Mesenchymal stem cell (in vitro differentiated cells and primary cell): ENCODE measurements at places on chromosomes 6 and 20.

- no peak for DNase-seq
Observed at GRCh38 chr6:13677878-13678254, 33.8 kb downstream of the RANBP9 start.

GRCh38 chr6:30766461-30767157, 22.3 kb upstream of the IER3 start:
- DNase-seq: no peak

DNA sequence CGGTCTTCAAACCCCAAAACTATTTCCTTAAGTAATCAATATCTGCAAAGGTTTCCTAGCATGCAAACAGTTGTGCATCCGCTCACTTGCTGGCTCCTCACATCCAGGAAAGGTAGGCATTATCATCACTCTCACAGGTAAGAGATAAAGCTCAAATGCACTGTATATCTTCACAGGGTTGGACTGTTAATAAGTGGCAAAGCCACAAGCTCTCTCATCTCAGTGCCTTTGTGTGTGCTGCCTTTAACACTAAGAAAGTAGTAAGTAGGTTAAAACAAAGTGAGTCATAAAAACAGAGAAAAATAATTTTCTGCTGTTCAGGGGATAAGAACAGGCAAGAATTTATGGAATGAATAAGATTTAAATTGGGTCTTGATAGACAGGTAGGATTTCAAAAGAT, 21.3 kb downstream of the MAN1A1 start:
- no peak for DNase-seq

GRCh38 chr20:50251992-50252511, 61.4 kb downstream of the CEBPB start:
- DNase-seq: no peak

- peak; percentile 19 for DNase-seq
Observed at GRCh38 chr6:136052031-136052430, 198.1 kb downstream of the MTFR2 start.

- DNase-seq: peak; percentile 19
Observed at GRCh38 chr6:135568379-135568778, 70.8 kb upstream of the AHI1 start.

DNA sequence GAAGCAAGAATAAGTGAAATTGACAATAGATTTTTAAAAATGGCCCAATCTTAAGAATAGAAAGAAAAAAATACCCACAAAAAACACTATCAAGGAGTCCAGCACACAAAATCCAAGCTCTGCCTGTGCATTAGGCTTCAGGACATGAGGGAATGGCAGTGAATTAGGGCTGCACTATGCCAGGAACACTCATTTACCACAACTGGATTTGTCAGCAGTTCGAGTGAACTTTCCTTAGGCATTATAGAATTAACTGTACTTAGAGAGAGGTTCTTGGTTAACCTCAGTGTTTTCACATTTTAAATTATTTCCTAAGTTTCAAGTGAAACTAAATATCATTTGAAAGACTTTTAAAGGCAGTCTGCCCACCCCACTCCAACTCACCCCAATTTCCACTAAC, 34.8 kb downstream of the SLC22A3 start:
- DNase-seq: no peak

- no peak for DNase-seq
Observed at GRCh38 chr20:5797843-5798462, 47.8 kb downstream of the SHLD1 start.

DNA sequence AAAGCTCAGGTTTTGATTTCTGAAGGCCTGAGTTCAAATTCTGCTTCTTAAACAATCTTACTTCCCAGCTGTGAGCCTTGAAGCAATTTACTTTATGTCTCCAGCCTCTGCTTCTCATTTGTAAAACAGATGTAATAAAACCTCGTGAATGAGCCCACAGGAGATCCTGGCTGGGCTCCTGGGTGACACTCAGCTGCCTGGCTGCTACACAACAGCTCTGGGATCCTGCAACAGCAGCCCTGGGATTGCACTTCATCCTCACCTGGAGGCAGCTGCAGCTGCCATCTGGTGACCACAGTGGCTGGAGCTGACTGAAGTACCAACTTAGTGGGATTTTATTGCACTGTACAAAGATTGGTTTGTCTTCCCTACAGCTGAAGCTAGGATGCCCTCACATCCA, 98.6 kb downstream of the NDUFAF5 start:
- no peak for DNase-seq

- DNase-seq: no peak
Observed at GRCh38 chr6:100412872-100413271, 51.8 kb downstream of the SIM1 start.

DNA sequence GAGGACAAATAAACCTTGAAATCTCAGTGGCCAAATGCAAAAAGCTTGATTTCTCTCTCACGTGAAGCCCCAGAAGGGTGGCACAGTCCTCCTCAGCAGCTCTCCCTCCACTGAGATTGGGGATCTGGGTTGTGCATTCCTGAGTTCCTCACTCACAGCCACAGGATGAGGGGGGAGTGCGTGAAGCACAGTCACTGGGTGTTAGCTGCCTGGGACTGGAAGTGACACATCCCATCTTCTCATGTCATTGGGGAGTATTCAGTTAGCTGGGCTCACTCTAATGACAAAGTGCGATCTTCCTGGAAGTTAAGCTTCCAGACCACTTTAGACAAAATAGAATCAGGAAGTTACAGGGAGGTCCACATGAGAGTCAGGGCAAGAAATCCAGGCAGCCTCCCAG, 192.2 kb upstream of the LRFN2 start:
- DNase-seq: peak; percentile 79

DNA sequence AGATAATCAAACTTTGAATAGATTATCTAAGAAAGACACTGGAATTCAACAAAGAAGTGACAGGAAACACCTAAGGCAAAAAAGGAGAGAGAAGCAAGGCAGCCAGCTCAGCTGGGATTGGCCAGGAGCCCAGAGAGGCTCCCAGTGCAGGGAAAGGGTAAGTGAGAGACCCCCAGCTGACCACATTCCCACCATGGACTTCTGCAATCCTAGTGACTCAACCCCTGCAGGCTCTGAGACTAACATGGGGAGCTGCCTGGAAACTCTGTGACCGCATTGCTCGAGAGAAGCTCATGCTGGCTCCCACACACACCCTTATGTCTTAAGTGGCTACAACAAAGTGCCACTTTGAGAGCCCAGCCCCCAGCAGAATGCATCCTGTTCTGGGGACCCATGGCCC, 215.1 kb downstream of the PACRG start:
- peak; percentile 78 for DNase-seq

DNA sequence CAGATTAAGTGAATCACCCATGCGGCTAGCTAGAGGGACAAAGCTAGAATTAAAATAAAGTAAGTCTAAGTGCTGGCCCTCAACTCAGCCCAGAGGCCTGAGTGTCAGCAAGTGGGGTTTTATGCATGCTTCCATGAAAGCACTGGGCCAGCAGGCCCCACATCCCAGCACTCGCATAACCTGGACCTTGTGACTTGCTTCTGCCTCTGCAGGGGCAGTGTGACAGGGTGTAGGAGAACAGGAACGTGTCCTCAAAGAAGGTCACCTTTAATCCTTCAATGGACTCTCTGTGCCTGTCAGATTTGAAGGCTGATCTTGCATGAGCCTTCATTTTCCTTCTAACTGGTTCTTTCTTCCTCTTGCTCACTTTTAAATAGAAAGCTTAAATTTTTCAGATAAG, 183.4 kb downstream of the ALDH8A1 start:
- DNase-seq: no peak

DNA sequence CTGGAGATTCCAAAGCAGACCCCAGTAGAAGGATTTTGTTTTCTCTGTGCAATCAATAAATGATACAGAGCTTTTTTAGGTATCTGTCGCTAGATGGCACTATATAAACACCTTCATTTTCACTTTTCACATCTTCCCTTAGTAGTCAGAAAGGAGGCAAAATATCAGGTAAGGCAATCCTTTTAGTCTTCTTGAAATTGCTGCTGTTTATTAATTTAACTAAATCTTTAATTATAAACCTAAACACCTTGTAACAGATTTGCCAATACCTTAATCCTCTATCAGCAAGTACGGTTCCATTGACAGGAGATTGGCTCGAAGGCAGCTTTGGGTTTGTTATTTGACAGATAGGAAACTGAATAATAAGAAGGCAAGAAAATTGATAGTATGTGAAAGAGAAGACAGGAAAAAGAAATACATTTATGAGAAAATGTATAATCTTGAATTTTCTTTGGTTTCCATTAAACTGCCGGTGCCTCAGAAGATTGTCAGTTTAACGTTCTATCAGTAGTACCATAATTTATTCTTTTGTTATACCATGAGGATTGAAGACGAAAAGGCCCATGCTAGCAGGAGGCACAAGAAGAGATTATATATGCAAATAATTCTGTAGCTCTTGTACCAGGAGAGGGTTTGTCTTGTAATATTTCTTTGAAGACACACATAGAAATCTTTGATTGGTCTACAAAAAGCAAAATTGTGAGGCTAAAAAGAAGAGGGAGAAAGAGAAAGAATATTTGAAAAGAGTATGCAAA, 23.5 kb upstream of the IBTK start:
- DNase-seq: peak; percentile 52

DNA sequence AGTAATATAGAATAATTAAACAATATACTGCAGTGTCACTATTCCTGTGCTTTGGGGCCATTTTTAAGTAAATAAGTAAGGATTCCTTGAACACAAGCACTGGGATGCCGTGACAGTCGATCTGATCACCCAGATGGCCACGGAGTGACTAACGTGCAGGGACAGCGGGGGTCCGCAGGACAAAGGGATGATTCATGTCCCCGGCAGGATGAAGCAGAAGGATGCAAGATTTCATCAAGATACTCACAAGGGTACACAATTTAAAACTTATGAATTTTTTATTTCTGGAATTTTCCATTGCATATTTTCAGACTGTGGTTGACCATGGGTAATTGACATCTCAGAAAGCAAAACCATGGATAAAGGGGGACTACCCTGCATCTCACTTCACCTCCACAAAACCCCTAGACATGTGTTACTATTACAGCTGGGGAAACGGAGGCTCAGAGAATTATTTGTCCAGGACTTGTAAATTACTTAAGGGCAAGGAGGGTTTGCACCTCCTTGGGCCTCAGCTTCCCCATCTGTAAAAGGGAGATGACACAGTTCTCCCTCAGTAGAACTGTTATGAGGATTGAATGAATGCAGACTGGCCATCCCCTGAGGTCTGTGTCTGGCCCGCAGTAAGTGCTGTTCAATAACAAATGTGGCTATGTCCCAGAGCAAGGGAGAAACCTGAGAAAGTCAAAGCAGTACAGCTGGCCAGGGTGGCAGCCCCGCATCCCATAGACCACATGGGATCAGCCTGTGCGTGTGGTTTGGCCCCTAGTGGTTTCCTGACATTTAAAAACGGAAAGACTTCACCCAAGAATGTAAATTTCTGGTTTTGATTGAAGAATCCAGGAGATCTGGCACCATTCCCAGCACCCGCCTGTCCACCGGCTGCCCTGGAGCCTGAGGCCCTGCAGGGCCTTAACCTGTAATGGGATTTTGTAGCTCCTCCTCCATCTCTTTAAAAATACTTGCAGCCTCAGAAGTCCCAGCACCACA, 235.5 kb downstream of the BMP7 start:
- DNase-seq: peak; percentile 93

GRCh38 chr20:32798046-32798981, 21.4 kb upstream of the MAPRE1 start:
- no peak for DNase-seq

DNA sequence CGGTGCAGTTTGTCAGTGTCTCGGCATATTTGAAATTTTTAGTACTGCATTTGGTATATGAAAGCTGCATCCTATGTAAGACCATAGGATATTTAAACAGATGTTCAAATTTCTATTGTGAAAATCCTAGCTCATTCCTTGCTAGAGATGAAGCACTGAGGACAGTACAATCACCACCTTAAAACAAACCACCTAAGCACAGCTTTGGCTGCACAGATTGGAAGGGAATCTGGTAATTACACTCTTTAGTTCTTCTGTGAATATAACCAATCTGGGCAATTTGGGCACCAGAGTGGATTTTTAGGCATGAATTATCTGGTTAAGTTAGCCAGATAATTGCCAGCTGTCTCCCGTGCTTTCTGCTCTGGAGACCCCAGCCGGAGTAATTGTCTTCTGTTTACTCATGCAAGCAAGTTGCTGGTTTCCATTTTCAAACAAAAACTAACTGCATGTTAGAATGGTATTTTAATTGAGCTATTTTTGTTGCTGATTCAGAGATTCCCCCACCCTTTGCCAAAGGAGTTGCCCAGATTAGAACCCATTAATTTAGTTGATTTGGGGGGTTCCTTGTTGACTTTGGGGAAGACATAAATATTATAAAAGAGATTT, 36.9 kb downstream of the E2F3 start:
- DNase-seq: no peak

GRCh38 chr6:25181923-25182322, 97.3 kb upstream of the CARMIL1 start:
- DNase-seq: no peak

GRCh38 chr6:34317882-34318498, 69.2 kb upstream of the SMIM29 start:
- no peak for DNase-seq

- DNase-seq: no peak
Observed at GRCh38 chr20:32678948-32679347, 5.2 kb upstream of the C20orf203 start.

GRCh38 chr6:52352239-52353018, 9.5 kb upstream of the PAQR8 start:
- peak; percentile 97 for DNase-seq

GRCh38 chr6:166626177-166627032, 646 bp downstream of the RPS6KA2 start:
- peak; percentile 61 for DNase-seq
